Tibial nerve (tissue), 4 donors: ENCODE measurements at places on chromosomes 2 and 18. TPM values are rescaled to one million over a fixed set of nuclear protein-coding genes. Genes with fewer than 3 reads are reported as not detected.
A peak's percentile ranks its signal among the peaks of the same experiment; 100 is the strongest.

Gene DTNA
- total RNA-seq: 58.3 TPM

Gene NCKAP5
- 5.1 TPM for total RNA-seq

- no peak for DNase-seq
- H3K27ac ChIP-seq: no peak overlapping the region
- H3K4me3 ChIP-seq: no peak overlapping the region
- no peaks in the 10 kb centered on the region for H3K4me1 ChIP-seq
- H3K27me3 ChIP-seq: no peaks in the 10 kb centered on the region
Measured at GRCh38 chr2:23782646-23783045, 144.3 kb downstream of the ATAD2B start.

Gene VWC2L
- not detected for total RNA-seq

- no peak for DNase-seq
- H3K27ac ChIP-seq: no peak overlapping the region
- H3K4me3 ChIP-seq: no peak overlapping the region
- no peaks in the 10 kb centered on the region for H3K27me3 ChIP-seq
Measured at GRCh38 chr2:217090024-217090473, 230.2 kb upstream of the TNP1 start.

Gene SATB2
- total RNA-seq: 8.5 TPM

Gene HAUS1
- 37.3 TPM for total RNA-seq

Gene VSNL1
- total RNA-seq: not detected

Gene GULP1
- total RNA-seq: 63.4 TPM

Gene CD8B2
- not detected for total RNA-seq

DNA sequence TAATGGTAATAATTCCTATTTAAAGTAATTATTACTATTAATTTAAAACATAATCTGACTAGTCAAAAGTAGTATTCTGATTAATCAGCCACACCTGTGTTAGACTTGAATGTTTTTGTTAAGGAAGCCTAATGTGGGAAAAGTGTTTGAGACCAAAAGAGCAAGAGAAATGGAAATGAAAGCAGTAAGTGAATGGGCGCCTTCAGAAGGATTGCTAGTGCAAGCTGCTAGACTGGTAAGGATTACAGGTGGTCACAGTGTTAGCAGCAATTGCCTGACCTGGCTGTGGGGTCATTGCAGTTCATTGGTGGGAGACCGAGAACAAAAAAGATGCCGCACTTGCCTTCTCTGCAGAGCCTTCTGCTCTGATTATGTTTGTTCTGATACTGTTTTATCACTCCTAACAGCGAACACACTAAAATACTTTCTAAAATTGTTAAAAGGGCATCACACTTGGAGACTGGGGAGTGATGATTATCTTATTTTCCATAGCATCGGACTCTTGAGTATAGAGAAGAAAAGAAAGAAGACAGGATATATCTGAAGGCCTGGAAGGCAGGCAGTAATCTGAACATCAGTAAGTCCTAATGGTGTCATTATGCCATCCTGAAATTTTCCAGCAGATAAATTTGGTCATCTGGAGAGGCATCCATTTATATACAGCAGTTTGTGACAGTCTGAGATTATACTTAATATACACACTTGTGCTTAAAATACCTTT is 5.8 kb downstream of the SOCS6 start:
- H3K27me3 ChIP-seq: no peaks in the 10 kb centered on the region
- H3K4me3 ChIP-seq: no peak overlapping the region
- H3K4me1 ChIP-seq: peaks cover 51% of the 10 kb centered on the region
- H3K27ac ChIP-seq: no peak overlapping the region

DNA sequence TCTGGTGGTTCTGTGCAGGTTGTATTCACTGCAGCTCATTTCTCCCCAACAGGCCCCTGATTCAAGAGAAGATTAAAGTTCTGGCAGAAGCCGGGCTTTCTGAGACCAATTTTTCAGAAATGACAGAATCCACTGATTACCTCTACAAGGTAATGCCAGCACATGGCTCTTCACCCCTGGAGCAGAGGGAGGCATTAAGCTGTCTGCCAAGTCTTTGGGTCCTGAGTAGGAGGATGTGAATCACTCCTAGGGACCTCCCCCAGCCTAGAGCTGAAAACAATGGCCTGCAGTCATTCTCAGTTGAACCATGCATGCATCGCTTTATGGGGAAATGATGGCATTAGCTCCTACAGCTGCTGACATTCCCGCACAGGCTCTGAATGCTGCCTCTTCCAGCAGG is 20.5 kb upstream of the RPL37A start:
- H3K4me1 ChIP-seq: peaks cover 4% of the 10 kb centered on the region
- no peaks in the 10 kb centered on the region for H3K27me3 ChIP-seq
- no peak for DNase-seq

Gene ANKRD30BL
- total RNA-seq: not detected

Gene ATOH8
- total RNA-seq: 106 TPM

Gene HSBP1L1
- 18.0 TPM for total RNA-seq

DNA sequence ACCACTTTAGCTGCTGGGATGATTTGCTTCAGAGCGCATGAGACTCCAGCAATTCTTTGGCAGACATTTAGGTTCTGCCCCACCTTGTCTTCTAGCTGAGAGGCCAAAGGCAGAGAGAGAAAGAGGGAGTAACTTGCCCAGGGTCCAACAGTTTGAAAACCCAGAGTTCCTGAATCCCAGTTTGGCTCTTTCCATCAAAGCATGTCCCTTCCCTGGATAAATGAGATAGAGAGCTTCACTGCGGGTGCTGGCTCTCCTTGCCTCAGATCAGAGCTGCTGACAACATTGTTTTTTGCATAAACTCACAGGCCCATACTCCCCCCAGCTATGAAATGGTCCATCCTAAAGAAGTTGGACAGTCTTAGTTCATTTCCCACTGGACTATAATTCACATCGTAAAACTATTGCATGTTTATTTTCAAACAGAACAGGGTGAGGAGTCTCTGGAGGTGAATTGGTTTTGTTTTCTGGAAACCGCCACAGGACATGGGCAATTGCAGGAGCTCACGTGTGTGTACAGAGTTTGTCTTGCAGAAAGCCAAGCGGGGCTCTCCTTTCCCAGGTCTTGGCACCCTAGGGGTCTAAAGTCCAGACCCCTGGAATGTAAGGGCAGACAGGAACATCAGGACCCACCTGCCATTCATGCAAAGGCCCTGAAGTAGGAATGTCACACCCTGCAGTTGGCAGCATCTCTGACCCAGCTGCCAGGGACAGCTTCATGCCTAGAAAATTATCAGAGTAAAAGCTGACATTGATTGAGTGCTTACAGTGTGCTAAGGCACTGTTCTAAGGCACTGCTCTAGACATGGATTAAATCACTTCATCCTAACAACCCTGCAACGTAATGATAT is 25.0 kb upstream of the SLC14A2 start:
- peaks cover 33% of the 10 kb centered on the region for H3K4me1 ChIP-seq
- no peak overlapping the region for H3K4me3 ChIP-seq
- peak; percentile 44 for DNase-seq
- no peaks in the 10 kb centered on the region for H3K27me3 ChIP-seq
- H3K27ac ChIP-seq: no peak overlapping the region

- H3K27ac ChIP-seq: peak overlapping the region; percentile 48
- H3K4me3 ChIP-seq: no peak overlapping the region
- no peaks in the 10 kb centered on the region for H3K27me3 ChIP-seq
Measured at GRCh38 chr2:224969633-224970260, 72.5 kb downstream of the DOCK10 start.

Gene ANKRD30B
- total RNA-seq: 3.6 TPM

Gene HOXD3
- total RNA-seq: 11.4 TPM

DNA sequence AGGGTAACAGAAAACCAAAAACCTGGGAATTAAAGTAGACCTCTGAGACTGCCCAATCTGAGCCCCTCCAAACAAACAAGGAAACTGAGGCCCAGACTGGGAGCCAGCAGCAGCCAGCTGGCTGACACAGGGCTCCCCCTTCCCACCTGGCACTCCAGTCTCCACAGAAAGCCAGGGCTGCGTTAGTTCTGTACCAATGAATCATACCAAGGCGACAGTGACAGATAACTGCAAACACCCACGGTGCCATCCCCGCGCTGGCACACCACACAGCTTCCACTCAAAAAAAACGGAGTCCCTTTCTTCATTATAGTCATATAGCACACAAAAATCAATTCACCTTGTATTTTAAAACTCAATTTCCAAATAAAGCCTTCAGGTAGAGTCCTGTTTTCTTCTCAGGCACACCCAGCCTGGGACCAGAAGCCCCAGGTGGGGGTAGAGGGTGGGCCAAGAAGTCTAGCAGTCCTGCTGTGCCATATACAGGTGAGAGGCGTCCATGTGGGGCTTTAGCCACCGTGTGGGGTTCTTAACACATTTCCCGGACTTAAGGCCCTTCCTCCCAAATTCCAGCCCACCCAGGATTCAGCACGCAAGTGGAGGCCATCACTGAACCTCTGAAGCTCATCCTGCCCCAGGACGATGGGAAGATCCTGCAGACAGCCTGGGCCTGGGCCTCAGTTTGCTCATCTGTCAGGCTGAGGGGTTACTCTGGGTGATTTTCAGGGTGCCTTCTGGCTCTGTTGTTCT is 1.2 kb downstream of the PER2 start:
- peaks cover 23% of the 10 kb centered on the region for H3K4me1 ChIP-seq
- H3K4me3 ChIP-seq: peak overlapping the region; percentile 71
- no peak for DNase-seq
- H3K36me3 ChIP-seq: no peaks in the 10 kb centered on the region

DNA sequence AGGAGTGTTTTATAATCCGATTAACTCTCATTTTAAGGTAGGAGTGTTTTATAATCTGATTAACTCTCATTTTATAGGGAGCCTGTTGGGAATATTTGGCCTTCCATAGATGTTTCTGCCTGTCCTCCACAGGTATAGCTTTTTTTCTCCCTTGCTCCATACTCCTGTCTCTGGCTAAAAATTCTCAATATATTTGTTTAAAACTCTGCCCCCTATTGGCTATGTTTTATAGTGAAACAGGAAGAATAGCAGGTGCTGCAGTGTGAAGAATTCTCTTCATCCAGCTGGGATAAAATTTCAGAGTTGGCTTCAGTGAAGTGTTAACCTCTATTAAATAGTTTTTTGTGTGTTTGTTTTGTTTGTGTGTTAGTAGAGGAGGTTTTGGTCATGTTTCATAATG is 1046.0 kb upstream of the TMEFF2 start:
- no peaks in the 10 kb centered on the region for H3K36me3 ChIP-seq
- H3K4me1 ChIP-seq: no peaks in the 10 kb centered on the region
- H3K27me3 ChIP-seq: no peaks in the 10 kb centered on the region
- no peak overlapping the region for H3K27ac ChIP-seq

- DNase-seq: peak; percentile 44
- no peaks in the 10 kb centered on the region for H3K4me1 ChIP-seq
- H3K27ac ChIP-seq: peak overlapping the region; percentile 97
- H3K27me3 ChIP-seq: no peaks in the 10 kb centered on the region
- H3K36me3 ChIP-seq: no peaks in the 10 kb centered on the region
Measured at GRCh38 chr2:152336854-152337510, 2.0 kb downstream of the FMNL2 start.

GRCh38 chr18:54830866-54831265 is 2.6 kb downstream of the RAB27B start:
- no peaks in the 10 kb centered on the region for H3K27me3 ChIP-seq
- H3K4me1 ChIP-seq: no peaks in the 10 kb centered on the region
- no peaks in the 10 kb centered on the region for H3K36me3 ChIP-seq
- no peak overlapping the region for H3K4me3 ChIP-seq
- H3K27ac ChIP-seq: no peak overlapping the region

DNA sequence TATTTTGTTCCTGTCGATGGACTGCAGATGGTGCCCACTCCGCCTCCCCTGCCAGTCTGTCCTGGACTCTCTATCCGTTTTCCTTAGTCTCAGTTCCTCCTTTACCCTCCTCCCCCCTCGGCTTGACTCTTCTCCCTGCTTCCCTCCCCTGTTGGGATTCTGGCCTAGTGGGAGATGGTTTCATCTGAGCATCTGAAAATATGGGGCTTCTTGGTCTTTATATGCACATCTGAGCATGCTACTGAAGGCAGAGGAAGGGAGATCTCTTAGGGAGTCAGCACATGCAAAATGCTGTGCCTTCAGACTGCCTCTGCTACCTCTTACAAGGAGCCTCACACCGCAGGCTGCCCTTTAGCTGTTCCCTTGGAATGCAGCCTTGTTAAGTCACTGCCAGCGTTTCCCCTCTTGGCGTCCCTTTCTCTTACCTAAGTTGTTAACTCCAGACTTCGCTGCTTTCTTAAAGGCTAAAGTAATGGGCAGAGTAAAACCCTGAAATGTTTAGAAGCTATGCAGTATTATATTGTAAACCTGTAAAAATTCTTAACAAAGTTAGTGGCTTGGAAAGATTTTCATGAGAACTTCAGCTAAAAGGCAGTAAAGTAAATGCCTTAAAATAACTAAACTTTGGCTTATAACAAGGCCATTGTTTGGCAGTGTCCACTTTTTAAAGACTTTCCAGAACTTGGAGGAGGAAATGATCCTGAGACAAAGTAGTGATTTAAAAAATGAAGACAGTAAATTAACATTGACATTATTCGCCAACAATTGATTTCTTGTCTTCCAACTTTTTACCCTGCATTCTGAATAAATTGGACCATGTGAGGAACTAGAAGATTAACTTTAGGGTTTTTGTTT is 49.8 kb downstream of the LDLRAD4 start:
- peak overlapping the region; percentile 45 for H3K27ac ChIP-seq
- DNase-seq: no peak
- peaks cover 75% of the 10 kb centered on the region for H3K4me1 ChIP-seq
- H3K36me3 ChIP-seq: no peaks in the 10 kb centered on the region

Gene PDCD1
- total RNA-seq: not detected

DNA sequence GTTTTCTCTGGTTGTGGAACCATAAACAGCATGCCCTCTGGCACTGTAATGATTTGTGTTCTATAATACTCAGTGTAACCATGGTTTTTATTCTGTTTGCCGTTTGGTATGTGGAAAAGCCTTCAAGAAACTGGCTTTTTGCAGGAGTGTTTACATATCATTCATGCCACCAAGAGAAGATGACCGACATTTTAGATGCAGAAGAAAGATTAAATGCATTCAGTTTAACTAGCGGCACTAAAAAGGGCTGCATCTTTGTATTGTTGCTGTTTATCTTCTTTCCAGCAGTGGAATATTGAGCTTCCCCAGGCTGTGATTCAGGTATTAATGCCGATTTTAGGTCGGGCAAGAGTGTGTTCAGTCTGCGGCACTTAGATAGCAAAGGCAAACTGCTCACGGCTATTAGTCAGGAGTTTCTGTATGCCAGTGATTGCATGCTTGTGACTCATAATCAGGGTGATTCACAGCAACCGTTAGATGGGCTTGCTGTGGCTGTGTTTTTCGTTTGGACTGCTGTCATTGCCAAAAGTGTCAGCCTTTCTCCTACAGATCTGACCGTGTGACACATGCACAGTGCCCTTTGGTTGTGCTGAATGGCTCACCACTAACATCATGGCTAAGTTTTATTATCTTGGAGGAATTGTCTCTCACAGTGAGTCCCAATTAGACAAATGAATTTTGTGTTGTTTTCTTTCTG is 479.7 kb downstream of the PARD3B start:
- no peak overlapping the region for H3K4me3 ChIP-seq
- H3K27me3 ChIP-seq: no peaks in the 10 kb centered on the region
- peak overlapping the region; percentile 60 for H3K27ac ChIP-seq
- H3K4me1 ChIP-seq: peaks cover 23% of the 10 kb centered on the region

Gene INPP5D
- 43.8 TPM for total RNA-seq

Gene EPAS1
- 451 TPM for total RNA-seq

- H3K4me1 ChIP-seq: no peaks in the 10 kb centered on the region
- H3K27me3 ChIP-seq: no peaks in the 10 kb centered on the region
- H3K36me3 ChIP-seq: peaks cover 55% of the 10 kb centered on the region
- no peak for DNase-seq
Measured at GRCh38 chr2:213316001-213316735, 31.9 kb downstream of the SPAG16 start.

GRCh38 chr18:54939361-54939917 is 19.8 kb downstream of the CCDC68 start:
- no peak overlapping the region for H3K27ac ChIP-seq
- no peaks in the 10 kb centered on the region for H3K36me3 ChIP-seq
- H3K4me1 ChIP-seq: no peaks in the 10 kb centered on the region
- no peak overlapping the region for H3K4me3 ChIP-seq
- no peak for DNase-seq

- no peak overlapping the region for H3K4me3 ChIP-seq
- no peaks in the 10 kb centered on the region for H3K36me3 ChIP-seq
- H3K27me3 ChIP-seq: no peaks in the 10 kb centered on the region
- H3K27ac ChIP-seq: no peak overlapping the region
Measured at GRCh38 chr2:20173064-20173463, 51.9 kb downstream of the SDC1 start.
